H7 (cell line): ENCODE measurements at places on chromosomes 12 and 14.

- peak; percentile 96 for DNase-seq
Measured at GRCh38 chr14:69260861-69261564, 1.1 kb downstream of the GALNT16 start.

DNA sequence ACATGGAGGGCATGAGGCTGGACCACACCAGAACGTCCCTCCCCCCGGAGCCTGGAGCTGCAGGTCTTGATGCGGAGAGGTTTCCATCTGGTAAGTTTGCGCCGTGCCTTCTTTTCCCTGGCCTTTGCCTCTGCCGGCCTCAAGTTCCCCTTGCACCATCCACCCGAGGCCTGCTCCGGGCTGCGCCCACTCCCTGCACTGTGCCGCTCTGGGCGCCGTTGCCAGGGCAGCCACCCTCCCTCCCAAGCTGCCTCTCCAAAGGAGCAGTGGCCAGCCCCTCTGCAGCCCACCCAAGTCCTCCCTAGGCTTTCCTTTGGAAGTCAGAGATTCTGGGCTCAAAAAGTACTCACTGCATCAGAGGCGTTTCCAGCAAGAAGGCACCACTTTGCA lies 46.2 kb upstream of the MEG3 start:
- no peak for DNase-seq

DNA sequence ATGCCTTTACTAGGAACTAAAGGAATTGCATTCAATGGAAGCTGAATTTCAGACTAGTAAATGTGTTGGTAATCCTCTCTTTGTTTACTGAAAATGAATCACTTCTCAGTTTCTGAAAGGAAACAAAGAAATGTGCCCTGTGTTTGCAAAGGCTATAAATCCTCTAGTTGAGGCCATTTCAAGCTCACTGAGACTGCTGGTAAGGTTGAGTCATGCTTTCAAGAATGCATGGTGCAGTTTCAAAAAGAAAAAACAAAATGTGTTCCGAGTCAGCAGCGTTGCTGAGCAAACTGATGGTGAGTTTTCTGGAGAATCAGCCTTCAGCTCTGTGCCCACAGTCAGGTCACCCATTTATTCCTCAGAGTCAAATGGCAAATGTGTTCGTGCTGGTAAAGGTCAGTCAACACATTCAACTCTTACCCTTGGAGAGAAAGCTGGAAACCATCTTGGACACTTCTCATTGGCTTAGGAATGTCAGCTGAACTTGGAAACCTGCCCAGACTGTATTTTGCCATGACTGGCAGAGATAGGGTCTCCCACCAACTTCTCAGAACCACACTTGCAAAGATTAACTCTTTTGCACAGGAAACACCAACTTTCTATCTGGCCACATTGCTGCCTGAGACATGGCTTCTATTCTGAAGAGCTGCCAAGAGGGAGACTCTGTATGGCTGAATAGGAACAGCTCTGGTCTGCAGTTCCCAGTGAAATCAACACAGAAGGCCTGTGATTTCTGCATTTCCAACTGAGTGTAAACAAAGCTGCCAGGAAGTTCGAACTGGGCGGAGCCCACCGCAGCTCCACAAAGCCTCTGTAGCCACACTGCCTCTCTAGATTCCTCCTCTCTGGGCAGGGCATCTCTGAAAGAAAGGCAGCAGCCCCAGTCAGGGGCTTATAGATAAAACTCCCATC lies 484.4 kb downstream of the ATP23 start:
- DNase-seq = no peak

DNA sequence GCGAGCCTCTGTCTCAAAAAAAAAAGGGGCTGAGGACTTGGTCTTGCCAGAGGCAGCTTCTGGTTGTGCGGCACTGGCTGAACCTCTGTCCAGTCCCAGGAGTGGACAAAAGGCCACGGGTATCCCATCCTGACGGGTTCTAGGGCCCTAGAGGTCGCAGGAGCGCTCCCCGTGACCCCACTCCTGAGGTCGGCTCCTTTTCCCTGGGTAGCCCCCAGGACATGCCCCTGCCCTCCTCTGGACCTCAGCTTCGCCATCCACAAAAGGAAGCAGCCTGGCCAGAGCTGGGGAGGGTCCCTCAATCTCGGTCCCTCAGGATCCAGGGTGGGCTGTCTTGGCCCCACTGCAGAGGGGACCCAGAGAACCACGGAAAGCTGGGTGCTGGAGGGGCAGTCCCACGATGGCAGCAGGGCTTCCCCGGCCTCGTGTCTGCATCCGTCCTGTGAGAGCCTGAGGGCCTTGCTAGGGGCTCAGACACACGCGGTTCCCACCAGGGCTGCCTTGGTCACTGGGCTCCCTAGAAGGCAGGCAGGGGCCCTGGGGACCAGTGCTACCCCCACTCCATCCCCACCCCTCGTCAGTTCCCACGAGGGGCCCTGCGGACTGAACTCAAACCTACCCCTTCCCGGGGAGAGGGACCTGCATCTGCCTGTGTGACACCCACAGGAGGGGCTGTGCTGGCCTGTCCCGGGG lies 31.1 kb downstream of the ASCL4 start:
- DNase-seq = no peak

- no peak for DNase-seq
Measured at GRCh38 chr12:109052097-109052413, 321 bp upstream of the USP30 start.

DNA sequence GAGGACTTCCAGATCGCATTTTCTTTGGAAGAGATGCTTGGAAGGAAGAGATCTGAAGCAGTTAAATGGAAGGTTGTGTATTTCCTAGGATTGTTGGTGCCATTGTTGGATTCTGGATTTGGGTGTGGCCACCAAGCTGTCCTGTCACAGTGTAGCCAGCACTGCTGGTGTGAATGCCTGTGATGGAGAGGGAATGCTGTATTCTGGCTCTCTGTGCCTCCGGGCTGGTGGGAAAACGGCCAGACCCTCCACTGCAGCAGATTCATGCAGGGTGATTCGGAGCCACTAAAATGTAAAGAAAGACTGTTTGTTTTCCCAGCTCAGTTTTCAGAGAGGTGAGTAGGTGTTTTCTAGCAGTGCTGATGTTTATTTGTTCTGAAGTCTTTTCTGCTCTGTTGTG lies 30.7 kb upstream of the MANSC4 start:
- no peak for DNase-seq

GRCh38 chr12:89710873-89711750 lies 2.5 kb upstream of the ATP2B1 start:
- no peak for DNase-seq

DNA sequence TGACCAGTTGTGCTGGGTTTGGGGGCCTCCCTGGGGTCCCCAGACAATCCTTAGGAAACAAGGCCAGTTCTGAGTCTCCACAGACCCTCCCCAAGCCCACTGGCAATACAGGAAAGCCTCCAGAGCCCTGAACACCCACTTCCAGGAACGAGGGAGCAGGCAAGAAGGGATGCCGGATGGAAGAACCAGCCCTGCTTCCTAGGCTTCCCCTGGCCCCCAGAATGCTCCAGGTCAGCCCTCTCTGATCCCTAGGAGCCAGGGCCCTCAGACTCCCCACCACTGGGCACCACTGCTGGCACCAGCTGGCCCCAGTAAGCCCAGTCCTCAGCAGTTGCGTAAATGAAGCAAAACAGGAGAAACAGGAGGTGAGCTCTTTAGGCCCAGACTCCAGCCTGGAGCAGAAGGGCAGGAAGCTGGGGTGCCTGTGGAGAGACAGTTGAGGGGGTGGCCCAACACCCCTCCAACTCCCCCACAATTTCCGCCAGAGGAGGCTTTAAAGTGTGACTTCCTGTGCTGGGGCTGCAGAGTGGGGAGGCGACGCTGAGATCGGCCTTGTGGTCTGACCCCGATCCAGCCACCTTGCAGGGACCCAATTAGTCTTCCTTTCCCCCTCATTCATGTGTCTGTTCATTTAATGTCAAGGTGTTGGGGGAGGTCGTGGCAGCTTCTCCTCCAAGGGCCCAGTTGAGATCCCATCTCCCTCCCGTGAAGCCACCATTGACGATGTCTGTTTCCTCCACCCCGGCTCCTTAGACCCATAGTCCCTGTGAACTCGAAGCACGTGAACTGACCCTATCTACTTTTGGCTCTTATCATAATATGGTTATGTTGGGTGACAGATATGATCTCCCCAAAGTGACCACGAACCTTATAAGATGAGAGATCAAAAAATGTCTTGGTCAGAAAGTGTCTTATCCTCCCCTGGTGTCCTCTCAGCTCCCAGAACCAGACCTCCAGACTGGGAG lies 4.7 kb downstream of the TNFRSF1A start:
- DNase-seq = no peak

DNA sequence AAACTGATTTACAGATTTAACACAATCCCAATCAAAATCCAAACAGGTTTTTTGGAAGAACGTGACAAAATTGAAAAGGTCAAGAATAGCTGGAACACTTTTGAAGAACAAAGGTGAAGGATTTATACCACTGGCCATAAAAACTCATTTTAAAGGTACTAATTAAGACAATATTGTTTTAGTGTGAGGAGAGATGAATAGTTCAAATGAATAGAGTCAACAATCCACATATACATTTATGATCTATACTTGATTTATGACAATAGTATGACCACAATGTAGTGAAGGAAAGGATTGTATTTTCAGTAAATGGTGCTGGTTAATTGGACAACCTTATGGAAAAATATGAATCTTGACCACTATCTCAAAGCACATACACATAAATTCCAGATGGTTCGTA lies 29.3 kb downstream of the CCDC175 start:
- DNase-seq = no peak

- no peak for DNase-seq
Measured at GRCh38 chr12:110369992-110370391, 33.5 kb downstream of the ANAPC7 start.
